AG09309 (cell line): ENCODE measurements at places on chromosomes 6 and 20.
A peak's percentile ranks its signal among the peaks of the same experiment; 100 is the strongest.

DNA sequence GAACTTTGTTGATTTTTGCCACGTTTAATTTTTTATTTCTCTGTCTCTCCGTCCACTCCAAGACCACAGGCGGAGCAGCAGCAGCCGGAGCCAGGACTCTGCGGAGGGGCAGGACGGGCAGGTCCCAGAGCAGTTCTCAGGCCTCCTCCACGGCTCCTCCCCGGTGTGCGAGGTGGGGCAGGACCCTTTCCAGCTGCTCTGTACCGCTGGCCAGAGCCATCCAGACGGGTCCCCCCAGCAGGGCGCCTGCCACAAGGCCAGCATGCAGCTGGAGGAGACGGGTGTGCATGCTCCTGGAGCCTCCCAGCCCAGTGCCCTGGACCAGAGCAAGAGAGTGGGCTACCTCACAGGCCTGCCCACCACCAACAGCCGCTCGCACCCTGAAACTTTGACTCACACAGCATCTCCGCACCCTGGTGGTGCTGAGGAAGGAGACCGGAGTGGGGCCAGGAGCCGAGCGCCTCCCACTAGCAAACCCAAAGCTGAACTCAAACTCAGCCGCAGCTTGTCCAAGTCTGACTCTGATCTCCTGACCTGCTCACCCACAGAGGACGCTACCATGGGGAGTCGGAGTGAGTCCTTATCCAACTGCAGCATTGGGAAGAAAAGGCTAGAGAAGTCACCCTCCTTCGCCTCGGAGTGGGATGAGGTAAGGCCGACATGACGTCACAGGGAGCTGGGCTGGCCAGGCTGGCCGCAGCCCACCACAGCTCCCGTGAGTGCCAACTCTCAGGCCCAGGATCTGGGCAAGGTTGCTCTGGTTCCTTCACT, 123.5 kb downstream of the TCP11 start:
- no peak for DNase-seq

GRCh38 chr6:131819572-131820124, 11.8 kb downstream of the ENPP1 start:
- peak; percentile 80 for DNase-seq

- no peak for DNase-seq
Observed at GRCh38 chr20:50354721-50355589, 155.2 kb upstream of the PTPN1 start.

- no peak for DNase-seq
Observed at GRCh38 chr6:111590209-111590980, 15.3 kb downstream of the TRAF3IP2 start.

DNA sequence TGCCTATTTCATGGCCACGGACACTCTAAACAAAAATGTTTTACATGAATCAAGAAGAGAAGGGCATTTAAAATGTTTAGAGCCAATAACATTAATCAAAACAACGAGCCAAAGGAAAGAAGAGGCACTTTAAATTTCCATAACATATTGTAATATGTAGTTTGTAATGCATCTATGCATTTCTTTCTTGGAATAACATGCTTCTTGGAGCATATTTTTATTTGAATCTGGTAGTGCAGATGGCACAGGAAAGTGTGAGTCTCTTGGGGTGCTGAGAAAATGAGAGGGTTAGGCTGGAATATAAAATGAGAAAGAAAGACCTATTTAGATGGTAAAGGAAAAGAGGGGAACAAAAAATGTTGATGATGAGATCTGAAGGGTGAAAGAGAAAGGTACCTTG, 305.4 kb downstream of the BTBD3 start:
- DNase-seq: no peak
